ENCODE measurements at places on chromosomes 11 and 22.

DNA sequence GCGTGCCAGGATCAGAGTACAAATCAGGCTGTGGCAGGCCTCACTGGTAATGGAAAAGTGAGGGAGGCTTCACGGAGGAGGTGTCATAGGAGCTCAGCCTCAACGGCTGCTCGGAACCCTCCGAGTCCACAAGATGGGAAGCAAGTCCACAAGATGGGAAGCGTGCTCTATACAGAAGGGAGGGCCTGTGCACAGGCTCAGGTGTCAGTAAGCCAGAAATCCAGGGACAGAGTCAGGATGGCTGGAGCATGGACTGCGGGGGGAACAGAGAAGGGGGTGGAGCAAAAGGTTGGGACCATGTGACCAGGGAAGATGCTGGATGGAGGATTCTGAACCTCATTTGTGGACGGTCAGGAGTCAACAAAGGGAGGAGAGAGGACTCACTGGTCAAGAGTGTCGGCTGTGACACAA, 3.4 kb upstream of the DPP3 start:
- no peak for DNase-seq

DNA sequence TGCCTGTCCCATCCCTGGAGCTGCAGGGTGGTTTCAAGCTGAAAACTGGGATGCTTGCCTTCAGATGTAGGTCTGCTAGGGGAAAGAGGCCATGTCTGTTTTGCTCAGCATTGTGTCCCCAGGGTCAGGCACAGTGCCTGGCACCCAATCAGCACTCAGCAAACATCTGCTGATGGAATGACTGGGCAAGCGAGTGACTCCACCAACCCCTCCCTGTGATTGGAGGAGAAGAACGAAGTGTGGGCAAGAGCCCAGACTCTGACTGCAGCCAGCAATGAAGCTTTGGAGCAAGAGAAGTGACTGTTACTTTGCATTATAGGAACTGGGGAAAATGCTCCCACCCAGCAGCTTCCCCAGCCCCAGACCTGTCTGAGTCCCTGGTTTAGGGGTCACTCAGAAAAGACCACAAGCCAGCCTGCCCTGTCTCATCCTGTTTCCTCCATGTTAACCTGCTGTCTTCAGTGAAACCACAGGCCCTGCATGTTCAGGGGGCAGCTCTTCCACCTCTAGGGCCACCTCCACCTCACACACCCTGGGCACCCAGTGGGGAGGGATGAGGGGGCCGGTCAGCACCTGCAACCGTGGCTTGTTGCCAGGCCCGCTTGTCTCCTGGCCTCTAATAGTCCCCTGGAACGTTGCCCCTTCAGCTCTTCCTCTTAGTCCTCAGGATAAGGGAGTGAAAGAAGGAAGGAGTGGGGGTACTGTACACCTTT, 147.4 kb downstream of the TRIM29 start:
- DNase-seq, result no peak

GRCh38 chr22:35977136-35977535, 51.5 kb downstream of the RBFOX2 start:
- no peak for DNase-seq

- peak; percentile 15 for DNase-seq
Measured at GRCh38 chr11:45093761-45094455, 52.5 kb upstream of the PRDM11 start.
